Inflammatory macrophage (primary cell): ENCODE measurements at places on chromosomes 13 and 19.
A peak's percentile ranks its signal among the peaks of the same experiment; 100 is the strongest.

GRCh38 chr19:18401580-18402112 is 4.2 kb upstream of the LRRC25 start:
- peak; percentile 95 for DNase-seq

- DNase-seq, result no peak
Observed at GRCh38 chr19:55287361-55288079, 3.7 kb downstream of the BRSK1 start.

DNA sequence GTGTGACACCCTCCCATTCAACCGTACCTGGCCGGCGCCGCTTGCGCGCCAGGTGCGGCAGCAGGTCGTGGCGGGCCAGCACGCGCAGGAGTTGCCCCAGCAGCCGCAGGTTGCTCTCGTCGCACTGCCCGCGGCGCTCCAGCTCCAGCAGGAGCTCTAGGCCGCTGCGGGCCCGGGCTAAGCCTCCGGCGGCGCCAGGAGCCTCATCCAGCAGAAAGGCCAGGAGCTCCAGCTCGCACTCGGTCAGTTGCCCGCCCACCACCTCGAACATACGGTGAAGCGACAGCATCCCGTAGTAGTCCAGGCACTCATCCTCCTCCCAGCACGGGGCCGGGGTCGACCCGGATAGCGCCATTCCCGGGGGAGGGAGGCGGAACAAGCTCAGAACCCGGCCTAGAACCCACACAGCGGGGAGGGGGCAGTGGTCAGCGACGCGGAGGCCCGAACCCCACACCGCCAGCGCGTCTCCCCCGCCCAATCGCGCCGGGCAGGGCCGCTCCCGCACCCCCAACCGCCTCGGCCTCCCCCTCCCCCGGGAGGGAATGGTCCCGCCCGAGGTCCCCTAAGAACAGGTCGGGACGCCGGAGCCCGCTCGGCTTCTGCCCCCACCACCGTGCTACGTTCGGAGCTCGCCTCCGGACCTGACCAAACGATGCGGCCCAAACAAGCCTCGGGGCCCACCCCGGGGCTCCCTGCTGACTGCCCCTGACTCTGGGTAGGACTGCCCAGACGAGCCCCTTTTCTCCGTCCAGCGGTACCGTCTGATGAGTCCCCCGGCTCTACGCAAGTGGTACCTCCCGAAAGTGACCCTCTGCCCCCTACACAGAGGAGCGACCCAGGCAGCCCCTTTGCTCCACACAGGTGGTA is 591 bp downstream of the DEDD2 start:
- DNase-seq, result no peak

DNA sequence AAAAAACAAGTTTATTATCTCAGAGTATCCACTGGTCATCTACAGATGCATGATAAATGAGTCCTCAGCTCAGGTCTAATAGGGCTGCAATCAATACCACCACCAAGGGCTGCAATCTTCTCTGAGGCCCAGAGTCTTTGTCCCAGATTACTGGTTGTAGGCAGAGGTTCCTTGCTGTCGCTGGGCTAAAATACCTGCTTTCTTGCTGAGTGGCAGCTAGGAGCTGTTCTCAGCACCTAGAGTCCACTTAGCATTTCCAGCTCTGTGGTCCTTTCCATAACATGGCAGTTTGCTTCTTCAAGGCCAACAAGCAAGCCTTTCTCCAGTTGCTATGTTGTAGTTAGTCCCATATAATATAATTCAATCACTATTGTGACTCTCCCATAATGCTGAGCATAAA is 351.3 kb downstream of the SLITRK1 start:
- DNase-seq, result no peak

GRCh38 chr13:52650731-52651130 is 1.9 kb upstream of the SUGT1 start:
- DNase-seq, result no peak

DNA sequence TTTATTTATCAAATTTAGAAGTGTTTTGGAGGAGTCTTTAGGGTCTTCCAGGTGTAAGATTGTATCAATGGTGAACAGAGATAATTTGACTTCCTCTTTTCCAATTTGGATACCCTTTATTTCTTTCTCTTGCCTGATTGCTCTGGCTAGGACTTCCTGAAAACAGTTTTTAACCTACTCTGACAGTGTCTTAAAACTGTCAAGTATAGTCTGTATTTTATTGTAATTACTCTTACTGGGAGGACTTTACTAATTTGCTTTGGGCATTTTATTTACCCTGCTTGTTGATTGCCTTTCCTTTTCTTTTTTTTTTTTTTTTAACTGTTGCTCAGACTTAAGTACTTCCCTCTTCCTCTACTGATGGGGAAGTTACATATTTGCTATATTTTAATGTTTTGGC is 81.3 kb downstream of the URI1 start:
- no peak for DNase-seq

DNA sequence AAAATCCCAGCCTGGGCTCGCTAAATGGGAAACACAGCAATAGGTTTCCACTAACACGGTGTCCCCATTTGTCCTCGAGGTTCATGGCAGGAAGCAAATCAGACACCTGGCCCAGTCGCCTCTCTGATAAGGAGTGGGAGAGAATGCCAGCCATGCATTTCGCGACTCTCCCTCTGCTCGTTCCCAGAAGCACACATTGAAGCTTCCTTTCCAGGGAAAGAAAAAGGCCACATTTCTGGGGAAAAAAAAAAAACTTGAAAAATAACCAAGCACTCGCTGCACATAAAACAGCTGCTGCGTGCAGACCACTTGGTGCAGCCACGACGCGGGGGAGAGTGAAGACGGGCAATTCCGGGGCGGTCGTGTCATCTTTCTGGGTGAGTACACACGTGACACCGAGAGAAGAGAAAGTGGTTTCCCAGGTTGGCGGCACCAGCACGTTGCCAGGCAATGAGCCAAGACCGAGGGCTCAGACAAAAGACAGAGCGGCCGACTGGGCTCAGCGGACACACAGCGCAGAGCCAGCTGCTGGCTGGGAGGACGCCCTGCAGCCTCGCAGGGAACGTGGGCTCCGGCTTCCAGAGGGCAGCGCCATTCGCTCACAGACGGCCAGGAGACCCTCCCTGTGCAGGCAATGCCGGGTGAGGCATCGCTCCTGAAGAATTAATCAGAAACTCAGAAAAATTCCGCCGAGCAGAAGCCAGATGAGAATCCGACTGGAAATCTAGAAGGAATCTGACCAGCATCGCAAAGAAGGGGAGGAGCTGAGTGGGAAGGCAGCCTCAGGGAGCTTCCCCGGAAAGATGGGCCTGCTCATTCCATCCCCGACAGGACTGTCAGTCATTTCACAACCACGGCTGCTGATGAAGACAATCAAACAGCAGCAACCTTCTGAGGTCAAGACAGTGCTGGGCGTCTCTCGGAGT is 83.2 kb upstream of the IRS2 start:
- no peak for DNase-seq

GRCh38 chr13:75763512-75763911 is 127.4 kb downstream of the LMO7 start:
- no peak for DNase-seq

DNA sequence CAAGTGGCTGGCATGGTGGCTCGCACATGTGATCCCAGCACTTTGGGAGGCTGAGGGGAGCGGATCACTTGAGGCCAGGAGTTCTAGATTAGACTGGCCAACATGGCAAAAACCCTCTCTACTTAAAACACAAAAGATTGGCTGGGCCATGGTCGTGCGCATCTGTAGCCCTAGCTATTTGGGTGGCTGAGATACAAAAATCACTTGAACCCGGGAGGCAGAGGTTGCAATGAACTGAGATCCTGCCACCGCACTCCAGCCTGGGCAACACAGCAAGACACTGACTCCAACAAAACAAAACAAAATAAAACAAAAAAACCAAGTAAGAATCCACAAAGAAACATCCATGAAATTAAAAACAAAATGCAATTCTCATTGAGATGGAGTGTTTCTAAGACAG is 630.6 kb downstream of the UQCRFS1 start:
- no peak for DNase-seq

- DNase-seq, result no peak
Observed at GRCh38 chr19:16141043-16141442, 2.4 kb upstream of the HSH2D start.

GRCh38 chr19:47124937-47125668 is 5.5 kb upstream of the SAE1 start:
- peak; percentile 83 for DNase-seq
